ENCODE measurements at places on chromosomes 13 and 19.

GRCh38 chr19:610801-611480 is 21.3 kb downstream of the HCN2 start:
- DNase-seq: no peak

- no peak for DNase-seq
Measured at GRCh38 chr19:27887946-27888345, 1325.0 kb downstream of the UQCRFS1 start.

GRCh38 chr13:85828094-85828684 is 29.0 kb upstream of the SLITRK6 start:
- DNase-seq: peak; percentile 15

DNA sequence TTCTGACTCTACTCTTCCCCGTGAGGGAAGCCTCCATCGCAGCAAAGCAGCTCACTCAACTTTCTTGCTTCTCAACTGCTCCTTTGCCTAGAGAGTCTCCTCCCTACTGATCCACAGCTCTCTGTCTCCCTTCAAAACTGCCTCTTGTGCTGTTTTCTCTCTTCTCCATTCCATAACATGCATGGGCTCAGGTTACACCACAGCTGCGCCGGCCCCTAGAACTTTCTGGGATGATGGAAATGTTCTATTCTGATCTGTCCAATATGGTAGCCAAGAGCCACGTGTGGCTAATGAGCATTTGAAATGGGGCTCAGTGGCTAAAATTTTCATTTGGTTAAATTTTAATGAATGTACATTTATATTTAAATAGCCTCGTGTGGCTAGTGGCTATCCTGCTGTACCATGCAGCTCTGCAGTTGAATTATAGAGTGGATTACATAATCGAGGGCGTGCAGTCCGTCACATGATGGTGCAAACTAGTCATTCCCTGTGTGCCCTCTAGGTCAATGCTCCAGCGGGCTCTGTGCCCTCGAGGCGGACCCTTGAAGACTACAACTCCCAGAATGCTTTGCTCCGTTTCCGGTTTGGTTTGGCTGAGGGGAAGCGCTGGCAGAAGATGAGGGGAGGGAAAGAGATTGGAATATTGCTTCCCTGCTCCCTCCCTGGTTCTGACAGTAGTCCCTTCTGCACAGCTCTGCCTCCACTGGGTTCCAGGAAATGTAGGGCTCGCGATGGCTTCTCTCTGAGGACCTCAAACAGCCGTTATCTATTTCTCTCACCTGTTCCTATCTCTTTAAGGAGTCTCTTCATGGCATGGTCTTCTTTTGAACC is 109.8 kb downstream of the CACNA1A start:
- peak; percentile 27 for DNase-seq

DNA sequence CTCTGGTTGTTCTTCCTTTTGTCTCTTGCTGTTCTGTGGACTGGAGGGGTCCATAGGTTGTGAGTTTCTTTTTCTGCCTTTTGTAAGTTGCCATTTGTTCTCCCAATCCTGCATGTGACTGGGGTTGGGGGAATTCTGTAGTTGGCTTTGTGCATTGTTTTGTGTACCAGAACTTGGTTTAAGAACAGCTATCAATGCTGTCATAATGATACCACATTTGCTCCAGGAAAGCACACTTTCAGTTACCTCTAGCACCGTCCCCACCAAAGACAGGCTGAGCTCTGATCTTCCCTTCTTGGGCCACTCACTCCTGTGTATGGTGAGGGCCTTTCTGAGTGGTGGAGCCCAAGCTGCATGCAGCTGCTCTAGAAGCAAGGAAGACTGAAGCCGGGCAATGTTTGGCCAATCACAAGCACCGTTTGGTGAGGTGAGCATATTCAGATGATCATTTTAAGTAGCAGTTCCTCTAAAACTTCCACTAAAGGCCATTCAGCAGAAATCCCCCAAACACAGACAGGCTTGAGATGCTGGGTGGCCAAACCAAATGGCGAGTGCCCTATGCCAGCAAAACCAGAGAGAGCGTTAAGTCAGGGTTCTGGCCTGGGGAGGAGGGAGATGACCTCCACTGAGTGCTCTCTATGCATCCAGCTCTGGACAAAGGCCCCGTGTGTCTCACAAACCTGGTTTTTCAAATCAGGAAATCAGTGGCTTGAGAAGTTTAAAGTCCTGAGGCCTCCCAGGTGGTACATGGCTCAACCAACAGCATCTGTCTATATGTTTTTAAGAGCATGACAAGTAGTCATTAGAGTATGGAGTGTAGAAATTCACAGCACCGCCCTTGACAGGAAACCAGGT is 120.7 kb upstream of the SPATA13 start:
- DNase-seq: no peak

GRCh38 chr13:103288114-103288513 is 221.9 kb upstream of the SLC10A2 start:
- no peak for DNase-seq

- no peak for DNase-seq
Measured at GRCh38 chr13:88979465-88980175, 1308.4 kb downstream of the SLITRK5 start.

GRCh38 chr13:51041126-51041525 is 69.9 kb downstream of the C13orf42 start:
- DNase-seq: no peak

- DNase-seq: no peak
Measured at GRCh38 chr13:31361673-31362072, 161.9 kb downstream of the B3GLCT start.

DNA sequence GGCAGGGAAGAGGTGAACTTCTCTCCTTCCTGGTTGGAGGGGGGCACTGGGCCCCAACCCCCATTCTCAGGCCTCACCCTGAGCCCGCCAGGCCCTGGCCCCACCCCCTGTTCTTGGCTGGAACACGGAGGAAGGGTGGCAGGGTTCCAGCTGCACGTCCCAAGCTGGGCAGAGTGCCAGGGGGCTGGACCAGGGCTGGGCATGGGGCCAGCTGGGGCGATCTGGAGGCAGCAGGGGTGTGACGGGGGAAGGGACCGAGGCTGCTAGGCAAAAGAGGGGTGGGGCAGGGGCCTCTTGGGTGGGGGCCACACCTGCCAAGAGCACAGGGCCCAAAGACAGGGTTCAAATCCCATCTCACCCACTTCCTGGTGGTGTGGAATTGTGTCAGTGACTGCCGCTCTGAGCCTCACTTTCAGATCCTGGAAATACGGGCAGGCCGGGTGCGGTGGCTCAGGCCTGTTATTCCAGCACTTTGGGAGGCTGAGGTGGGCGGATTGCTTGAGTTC is 2.2 kb downstream of the HIF3A start:
- peak; percentile 90 for DNase-seq

DNA sequence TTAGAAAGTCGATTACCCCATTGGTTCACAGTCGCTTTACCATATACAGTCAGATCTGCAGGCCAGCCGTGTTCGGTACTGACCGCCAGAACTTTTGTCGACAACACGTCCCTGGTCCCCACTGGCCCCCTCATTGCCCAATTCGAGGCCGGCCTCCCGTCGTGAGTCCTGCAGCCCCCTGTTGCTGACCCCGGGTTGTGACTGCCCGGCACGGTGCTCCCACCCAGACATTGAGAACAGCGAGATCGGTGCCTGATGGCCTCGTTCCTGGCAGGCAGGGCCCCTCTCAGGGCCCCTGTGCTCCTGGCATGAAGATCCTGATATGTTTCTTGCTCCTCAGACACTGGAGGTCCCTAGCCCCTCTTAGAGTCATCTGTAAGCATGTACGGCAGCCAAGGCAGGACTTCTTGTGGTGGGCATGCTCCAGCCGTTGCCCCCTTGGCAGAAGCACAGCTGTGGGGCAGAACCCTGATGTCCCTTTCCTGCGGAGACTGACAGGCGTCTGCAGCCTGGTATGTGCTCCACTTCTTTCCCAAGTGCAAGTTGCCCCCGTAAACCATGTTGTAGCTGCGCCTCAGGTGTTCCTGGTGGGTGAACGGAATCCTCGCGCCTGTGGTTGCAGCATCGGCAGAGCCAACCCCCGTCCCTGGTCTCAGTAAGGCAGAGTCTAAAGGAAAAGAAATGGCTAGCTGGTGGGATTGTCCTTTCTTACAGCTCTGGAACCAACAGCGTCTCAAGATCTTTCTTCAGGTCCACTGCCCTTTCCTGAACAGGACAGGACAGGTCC is 123.2 kb upstream of the SPACA7 start:
- no peak for DNase-seq

- peak; percentile 25 for DNase-seq
Measured at GRCh38 chr19:30085394-30085793, 143.4 kb downstream of the URI1 start.

DNA sequence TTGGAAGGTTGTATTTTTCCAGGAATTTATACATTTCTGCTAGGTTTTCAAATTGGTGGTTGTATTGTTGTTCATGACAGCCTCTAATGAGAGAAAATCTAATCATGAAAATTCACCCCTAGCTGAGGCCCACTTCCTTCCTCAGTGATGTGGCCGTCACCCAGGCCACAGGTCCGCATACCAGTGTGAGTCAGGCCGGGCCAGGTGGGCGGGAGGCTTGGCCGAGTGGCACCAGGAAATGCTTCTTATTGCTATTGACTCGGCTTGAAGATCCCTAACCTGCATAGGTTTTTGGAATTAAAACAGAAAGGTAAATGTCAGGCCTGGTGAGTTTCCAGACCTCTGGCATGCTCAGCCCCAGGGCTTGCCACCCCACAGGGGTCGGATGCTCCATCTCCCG is 88.7 kb downstream of the SCGB2B2 start:
- no peak for DNase-seq

DNA sequence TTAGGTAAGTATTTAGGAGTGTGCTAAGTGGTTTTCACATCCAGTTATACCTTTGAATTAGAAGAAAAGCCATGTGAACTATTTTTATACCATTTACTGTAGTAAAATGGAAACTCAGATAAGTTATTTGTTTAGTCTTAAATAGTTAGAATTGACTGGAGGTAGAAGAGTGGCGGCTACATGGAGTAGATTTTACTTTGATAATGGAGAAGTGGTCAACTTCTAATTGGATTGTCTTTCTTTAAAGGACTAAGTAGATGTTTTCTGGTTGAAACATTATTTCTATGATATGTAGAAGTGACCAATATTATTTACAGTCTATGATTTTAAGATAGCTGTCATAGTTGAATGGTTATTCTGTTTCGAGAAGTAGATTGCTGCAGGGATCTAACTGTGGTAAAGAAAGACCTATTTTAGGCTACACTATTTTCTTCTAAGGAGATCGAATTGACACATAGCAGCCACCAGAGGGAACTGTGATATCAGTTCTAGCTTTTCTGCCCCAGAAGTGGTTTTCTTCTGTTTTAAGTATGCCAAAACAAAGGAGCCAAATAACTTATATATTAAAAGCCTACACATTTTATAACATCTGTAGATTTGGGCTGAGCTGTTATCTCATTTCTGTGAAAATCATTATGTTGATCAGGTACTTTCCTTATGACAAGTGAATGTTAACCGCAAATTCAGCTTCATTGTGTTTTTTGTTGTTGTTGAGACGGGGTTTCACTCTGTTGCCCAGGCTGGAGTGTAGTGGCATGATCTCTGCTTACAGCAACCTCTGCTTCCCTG is 26.1 kb downstream of the ZMYM2 start:
- DNase-seq: peak; percentile 18

DNA sequence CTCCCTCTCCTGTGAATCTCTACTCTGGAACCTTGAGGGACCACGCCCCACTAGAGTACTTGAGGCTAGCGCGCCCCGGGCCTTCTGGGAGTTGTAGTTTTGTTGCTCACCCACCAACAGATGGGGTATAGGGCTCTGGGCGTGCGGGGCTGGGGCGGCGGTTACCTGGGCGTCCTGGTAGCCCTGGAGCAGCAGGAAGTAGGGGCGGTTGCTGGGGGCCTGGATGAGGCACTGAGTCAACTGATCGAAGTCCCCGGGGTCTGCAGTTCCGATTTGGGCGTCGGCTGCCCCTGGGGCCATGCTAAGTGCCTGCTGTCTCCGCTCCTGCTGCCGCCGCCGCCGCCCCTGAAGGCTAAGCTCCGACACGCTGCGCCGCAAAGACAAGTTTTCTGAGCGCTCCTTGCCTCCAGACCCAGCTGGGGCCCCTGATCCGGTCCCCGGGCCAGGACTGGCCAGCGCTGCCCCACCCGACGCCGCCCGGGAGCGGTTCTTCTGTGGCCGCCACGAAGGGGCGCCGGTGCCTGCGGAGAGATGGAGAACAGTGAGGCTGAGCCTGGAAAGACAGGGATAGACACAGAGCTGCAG is 5.3 kb downstream of the RASIP1 start:
- peak; percentile 95 for DNase-seq

DNA sequence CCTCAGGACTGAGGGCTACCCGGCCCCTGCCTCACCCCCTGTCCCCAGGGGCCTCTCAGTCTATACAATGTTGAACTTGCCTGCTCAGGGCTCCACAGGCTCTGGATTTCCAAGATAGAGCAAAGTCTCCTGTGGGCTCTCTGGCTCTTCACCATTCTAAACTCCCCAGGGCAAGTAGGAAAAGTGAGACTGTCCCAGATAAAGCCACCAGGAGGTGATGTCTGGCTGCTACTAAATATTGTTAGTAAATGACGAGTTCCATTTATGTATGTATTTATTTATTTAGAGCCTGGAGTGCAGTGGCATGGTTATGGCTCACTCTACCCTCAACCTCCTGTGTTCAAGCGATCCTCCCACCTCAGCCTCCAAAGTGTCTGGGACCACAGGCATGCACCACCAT is 73.6 kb upstream of the SIAH3 start:
- DNase-seq: no peak

GRCh38 chr13:81458170-81458569 is 1117.2 kb upstream of the SPRY2 start:
- no peak for DNase-seq

GRCh38 chr13:77732287-77732686 is 34.8 kb downstream of the SLAIN1 start:
- no peak for DNase-seq

GRCh38 chr13:95530178-95530577 is 22.3 kb upstream of the CLDN10 start:
- no peak for DNase-seq

DNA sequence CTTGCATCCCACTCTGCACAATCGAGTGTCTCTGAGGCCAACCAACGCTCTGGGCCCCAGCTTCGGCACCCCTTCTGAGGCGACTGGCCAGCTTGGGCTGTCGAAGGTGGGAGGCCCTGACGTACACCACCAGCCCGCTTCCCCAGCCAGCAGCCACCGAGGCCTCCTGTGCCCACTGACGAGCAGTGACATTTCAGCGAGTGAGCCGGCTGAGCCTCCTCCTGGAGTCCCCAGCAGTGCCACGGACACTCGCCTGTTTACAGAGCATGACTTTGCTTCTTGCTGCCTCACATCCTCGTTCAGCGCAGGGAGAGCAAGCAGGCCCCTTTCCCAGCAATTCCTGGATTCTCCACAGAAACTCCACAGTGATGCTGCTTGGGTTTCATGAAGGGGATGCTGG is 240.2 kb upstream of the MAB21L1 start:
- DNase-seq: no peak

DNA sequence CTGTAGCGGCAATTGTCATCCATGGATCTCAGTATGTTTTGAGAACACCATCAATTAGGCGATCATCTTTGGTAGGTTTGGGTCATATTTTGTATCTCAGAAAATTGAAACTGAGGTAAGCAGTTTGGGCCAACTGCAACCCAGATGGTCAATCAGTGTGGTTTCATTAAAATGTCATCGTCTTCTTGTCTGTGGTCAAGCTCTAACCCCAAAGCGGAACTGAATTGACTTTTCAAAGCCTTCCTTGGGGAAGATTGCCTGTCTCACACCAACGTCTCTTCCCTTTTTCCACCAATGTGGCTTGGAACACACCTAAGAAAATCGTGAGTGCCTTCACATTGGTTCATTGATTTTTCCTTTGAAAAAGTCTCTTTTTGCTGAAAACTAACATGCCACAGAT is 56.3 kb upstream of the UBAC2 start:
- no peak for DNase-seq

Measured in A549 (cell line).